ENCODE measurements at places on chromosomes 7 and 10.

GRCh38 chr7:115066634-115067033 lies 144.7 kb downstream of the MDFIC start:
- no peak for DNase-seq

DNA sequence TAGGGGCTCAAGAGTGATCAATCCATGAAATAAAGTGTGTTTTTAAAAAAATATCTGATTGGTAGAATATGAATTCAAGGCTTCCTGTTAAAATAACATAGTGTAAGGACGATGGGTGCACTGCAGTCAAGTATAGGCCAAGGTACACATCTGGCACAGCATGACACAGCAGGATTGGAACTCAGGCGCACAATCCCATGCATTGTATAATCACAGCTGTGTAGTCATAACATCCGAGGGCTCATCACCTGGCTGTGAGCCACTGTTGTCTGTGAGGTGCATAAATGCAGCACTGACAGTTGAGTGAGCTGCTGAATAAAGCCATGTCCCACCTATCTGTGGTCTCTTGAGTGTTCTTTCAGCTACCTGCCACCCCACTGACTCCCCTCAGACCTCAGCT lies 142.3 kb upstream of the HPS1 start:
- peak; percentile 19 for DNase-seq

DNA sequence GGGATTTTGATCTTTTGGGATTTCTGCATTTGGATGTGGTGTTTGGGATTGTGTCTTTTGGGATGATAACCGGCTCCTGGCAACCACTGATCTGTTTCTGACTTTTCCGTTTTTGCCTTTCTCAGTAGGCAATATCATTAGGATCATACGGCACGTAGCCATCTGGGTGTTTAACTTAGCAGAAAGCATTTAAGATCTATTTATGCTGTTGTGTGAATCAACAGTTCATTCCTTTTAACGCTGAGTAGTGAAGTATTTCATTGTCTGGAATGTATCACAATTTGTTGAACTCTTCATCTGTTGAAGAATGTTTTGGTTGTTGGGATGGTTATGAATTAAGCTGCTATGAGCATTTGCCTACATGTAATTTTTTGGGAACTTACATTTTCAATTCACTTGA lies 459.6 kb downstream of the SDK1 start:
- peak; percentile 16 for DNase-seq

- no peak for DNase-seq
Observed at GRCh38 chr7:40965016-40965415, 737.9 kb downstream of the INHBA start.

GRCh38 chr7:44066494-44067063 lies 1.2 kb upstream of the PGAM2 start:
- DNase-seq: no peak

Measured in IMR-90 (cell line).